A549 treated with GW870086 at 1 μM for 4 hours (cell line): ENCODE measurements at places on chromosomes 16 and 17. TPM values are rescaled to one million over a fixed set of nuclear protein-coding genes. Genes with fewer than 3 reads are reported as not detected.

The USP43 gene
- 3.3 to 4.6 TPM (median 4.0 TPM) in 5 replicates for total RNA-seq

The NPIPA7 gene
- total RNA-seq = 6.2 to 20.0 TPM (median 8.9 TPM) in 5 replicates

The KRTAP9-2 gene
- not detected in 5 replicates for total RNA-seq

The RAB26 gene
- 2.4 to 4.9 TPM (median 2.9 TPM) in 5 replicates for total RNA-seq

The SMIM36 gene
- not detected in 5 replicates for total RNA-seq
